ENCODE measurements at places on chromosomes 11 and 22.

DNA sequence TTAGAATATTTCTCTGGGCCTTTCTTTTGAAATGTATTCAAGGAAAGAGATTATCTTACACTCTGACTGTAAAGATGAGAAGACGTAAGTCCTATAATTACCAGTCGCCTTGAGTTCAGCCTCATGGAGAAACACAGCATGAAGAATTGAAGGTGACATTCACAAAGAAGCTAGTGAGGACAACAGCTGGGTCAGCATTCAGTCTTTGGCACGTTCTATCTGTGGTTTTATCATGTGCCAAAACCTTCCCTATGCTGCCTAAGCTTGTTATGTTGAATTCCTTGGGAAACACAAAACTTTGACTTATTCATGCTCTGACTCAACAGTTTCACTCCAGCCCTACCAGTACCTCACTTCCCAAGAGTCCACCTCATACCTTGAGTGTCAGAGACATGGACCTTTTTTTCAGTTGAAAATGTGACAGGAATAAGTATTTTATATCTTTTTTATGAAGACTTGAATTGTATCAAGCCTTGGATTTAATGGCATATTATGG, 198.8 kb upstream of the KIRREL3 start:
- no peak for DNase-seq

GRCh38 chr11:61580271-61580888, 496 bp downstream of the SYT7 start:
- DNase-seq: no peak

GRCh38 chr11:85310479-85310878, 316.7 kb downstream of the DLG2 start:
- DNase-seq: no peak

GRCh38 chr11:111672949-111673348, 70.7 kb downstream of the SIK2 start:
- no peak for DNase-seq

DNA sequence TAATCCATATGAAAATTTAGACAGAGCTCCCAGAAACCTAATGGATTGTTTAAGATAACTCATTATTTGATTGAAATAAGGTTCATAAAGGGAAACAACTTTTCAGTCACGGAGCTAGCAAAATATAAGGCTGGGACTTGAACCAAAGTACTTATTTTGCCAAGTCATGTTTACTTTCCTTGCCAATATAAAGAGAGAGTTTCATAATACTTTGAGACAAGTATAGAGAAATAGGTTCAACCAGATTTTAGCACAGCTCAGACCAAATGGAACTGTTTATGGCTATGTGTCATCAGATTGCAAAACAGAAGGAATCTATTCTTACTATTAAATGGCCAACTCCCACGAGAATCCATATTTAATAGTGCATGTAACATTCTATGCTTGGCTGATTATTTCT, 1517.5 kb upstream of the TENM4 start:
- DNase-seq: no peak

DNA sequence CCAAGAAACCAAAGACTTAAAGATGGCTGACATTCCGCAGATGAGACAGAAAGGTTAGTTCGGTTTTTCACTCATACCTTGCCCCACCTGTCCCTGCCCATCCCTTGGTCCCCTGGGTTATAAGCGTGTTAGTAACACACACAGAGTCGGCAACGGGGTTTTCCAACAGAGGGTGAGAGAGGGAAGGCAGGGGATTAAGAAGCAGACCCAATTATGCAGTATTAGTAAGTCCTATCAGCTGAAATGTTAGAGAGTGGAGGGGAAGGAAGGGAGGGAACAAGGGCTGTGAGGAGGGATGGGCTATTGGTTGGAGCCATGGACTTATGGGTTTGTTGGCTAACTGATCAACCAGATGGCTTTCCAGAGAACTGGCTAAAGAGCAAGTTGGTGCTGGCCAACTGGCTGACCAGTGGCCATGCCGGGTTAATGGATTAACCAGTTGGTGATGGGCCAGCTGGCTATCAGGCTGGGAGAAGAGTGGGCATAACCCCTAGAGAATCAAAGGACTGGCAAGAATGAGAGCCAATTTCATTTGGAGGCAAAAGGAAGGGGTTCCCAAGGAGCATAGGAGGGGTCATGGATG, 45.5 kb downstream of the NRXN2 start:
- no peak for DNase-seq

DNA sequence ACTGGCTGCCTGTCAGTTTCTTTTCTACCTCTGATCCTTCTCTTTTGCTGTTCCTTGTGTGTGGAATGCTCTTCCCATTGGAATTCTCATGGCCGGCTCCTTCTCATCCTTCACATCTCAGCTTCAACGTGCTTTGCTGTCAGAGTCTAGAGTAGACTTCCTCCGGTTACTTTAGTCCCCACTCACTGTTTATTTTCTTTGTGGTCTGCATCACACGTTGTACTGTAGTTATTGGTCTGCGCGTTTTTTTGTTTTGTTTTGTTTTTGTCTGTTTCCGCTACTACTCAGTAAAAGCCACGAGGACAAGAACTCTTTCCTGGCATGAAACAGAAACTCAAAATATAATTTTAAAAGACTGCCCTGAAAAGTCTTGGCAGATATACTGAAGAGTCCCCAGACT, 121.3 kb upstream of the SEZ6L start:
- no peak for DNase-seq

- no peak for DNase-seq
Measured at GRCh38 chr11:73931039-73931645, 19.7 kb upstream of the DNAJB13 start.

GRCh38 chr22:22618448-22618847, 26.0 kb upstream of the GGTLC2 start:
- no peak for DNase-seq

DNA sequence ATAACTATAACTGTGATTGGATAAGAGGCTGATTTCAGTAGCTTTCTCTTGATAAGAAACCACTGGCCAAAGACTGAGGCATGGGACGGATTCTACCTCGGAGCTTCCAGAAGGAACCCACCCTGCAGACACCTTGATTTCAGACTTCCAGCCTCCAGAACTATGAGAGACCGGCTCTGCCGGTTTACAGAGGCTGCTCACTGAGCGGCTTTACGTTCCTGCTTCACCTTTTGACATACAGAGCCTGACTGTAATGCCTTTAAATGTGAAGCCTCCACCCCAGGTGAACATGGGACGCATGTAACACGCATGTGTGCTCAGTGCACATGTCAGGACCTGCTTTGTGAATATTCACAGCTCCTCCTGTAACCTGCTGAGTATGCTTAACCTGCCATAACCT, 361.5 kb downstream of the CTTN start:
- no peak for DNase-seq

DNA sequence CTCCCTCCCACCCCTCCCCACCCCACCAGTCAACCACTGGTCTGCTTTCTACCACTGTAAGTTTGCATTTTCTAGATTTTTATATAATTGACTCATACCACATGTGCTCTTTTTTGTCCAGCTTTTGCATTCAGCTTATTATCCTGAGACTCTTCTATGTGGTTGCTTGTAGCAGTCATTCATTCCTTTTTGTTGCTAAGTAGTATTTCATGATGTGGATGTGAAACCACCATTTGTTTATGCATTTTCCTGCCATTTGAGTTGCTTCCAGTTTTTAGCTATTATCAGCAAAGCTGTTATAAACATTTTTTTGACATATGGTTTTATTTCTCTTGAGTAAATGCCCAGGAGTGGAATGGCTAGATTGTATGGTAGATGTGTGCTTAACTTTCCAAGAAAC, 77.0 kb upstream of the FGF3 start:
- DNase-seq: no peak

DNA sequence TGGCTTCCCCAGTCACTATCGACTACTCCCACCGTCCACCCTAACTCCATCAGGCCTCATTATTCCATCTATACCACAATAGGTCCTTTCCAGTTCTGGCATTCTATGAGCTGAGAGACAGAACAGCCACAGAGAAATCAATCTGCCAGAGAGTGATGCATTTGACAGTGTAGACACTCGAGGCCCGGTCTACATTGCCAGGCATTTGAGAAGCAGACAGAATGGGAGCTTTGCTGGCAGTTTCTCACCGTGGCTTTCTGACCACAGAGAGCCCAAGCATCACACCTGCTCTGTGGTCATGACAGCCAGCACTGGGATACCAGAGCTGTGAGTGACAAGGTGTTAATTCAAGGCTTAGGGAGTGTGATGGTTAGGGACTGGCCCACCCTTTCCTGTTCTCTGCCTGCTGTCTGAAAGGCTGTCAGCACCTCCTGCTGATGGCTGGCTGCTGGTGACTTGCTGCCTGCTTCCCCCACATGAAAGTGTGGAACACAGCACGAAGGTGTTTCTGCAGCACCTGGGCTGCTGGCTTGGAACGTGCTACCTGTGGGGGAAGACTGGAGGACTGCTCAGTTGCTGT, 137.8 kb downstream of the KIRREL3 start:
- no peak for DNase-seq

DNA sequence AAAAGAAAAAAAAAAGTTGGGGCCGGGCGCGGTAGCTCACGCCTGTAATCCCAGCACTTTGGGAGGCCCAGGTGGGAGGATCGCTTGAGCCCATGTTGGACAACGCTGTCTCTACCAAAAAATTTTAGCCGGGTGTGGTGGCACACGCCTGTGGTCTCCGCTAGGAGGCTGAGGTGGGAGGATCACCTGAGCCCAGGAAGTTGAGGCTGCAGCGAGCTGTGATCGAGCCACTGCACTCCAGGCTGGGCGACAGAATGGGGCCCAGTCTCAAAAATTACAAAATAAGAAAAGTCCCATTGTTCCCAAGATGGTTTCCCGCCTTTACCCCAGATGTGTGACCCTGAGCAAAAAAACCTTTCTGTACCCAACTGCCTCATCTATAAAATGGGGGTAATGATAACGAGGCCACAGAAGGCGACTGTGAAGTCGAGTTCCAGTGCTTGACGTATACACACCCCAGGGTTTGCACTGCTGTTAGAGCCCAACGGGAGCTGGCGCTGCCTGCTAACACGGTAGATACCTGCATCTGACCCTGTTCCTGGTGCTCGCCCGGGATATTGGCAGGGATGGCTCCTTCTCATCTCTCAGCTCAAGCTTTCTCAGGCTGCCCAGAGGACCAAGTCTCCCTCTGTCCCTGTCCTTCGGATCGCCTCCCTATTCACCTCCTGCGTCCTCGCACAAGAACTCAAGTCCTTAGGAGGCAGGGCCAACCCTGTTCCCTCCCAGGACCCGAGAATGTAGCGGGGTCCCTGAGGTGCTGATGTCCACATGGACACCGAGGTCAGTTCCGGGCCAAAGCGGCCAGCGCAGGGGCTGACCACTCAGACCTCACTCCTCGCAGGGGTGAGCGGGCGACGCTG, 1.1 kb upstream of the RPLP2 start:
- DNase-seq: no peak

DNA sequence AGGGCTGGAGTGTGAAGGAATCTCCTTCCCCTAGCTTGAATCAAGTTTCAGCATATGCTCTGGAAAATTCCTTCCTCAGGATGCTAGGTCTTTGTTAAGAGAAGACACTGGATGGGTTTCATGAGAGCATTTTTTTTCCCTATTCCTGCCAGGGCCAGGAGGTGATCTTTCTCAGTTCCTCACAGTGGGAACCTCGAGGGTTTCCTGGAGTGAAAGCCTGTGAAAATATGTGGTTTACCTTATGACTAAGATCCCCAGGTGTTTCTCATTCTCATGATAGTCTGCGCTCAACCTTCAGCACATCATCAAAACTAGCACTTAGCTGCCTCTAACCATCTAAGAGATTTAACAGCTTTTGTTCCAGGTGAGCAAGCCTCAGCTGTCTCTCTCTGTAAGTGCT, 985.3 kb upstream of the FAT3 start:
- no peak for DNase-seq

DNA sequence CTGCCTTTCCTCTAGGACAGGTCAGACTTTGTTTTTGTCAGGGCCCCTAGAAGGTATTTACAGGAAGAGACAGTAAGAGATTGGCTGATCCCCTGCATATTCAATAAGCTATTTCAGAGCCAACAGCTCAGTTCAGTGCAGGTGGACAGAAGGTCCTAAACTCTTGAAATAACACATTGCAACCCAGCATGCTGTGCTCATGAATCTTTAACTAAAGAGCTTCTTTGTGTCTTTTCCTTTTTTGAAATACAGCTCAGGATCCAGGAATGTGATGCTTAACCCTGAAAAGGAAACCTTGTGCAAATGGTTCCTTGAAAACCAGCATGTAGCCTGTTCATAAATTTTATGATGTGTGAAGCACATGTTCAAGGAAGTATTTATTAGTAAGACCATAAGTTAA, 43.9 kb downstream of the BBOX1 start:
- no peak for DNase-seq

GRCh38 chr22:48345631-48346030, 1482.0 kb downstream of the BRD1 start:
- DNase-seq: no peak

DNA sequence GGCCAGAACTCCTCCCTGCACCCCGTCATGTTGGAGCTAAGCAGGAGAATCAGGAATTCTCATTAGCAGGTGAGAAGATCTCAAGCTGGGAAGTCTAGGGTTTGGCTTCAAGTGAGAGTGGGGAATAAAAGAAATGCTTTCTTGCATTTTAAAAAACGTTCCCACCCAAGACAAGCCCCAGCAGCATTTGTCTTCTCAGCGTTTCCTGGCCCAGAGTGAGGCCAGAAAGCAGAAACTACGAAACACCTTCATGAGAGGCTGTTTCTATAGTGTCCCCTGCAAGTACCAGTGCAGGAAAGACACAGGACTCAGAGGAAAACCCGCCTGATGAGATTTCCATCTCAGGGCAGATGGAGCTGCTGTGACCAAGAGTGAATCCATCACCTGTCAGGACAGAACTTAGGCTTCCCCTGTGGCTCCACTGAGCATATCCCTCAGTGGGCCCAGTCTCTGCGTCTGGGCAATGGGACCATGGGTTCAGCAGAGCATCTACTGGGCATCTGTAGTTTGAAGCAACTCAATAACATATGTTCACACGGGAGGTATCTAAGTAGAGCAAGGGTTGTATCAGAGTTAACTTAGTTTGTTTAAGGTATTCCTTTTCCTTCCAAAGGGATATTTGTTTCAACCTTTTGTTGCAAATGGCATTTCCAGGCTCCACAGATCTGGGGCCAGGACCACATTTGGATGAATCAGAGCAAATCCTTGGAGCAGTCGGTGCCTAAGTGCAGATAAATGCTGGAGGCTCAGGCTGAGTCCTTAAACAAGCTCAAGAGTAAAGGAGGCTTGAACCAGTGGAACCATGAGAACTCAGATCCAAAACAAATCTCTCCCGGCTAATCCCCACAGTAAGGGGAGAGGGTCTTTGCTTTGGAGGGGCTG, 548.3 kb downstream of the MIAT start:
- DNase-seq: no peak

- DNase-seq: no peak
Measured at GRCh38 chr11:34836958-34837856, 79.0 kb downstream of the APIP start.
